Metanephros (tissue), 2 donors: ENCODE measurements at places on chromosomes 16 and 17. TPM values are rescaled to one million over a fixed set of nuclear protein-coding genes. Genes with fewer than 3 reads are reported as not detected.

Gene TP53TG3
- not detected for total RNA-seq

Gene CCL14
- total RNA-seq: 6.8 TPM

Gene C16orf89
- total RNA-seq: 5.7 TPM

Gene MYH8
- 1,213 TPM for total RNA-seq

Gene TMEM88
- 21.1 TPM for total RNA-seq

Gene APPBP2
- 47.0 TPM for total RNA-seq

Gene RAB26
- total RNA-seq: 0.58 TPM

Gene SCNN1B
- total RNA-seq: 15.6 TPM

Gene SPATA2L
- total RNA-seq: 14.5 TPM
